Caudate nucleus (tissue), 63 donors: ENCODE measurements at places on chromosomes 12 and 14.
A peak's percentile ranks its signal among the peaks of the same experiment; 100 is the strongest.

DNA sequence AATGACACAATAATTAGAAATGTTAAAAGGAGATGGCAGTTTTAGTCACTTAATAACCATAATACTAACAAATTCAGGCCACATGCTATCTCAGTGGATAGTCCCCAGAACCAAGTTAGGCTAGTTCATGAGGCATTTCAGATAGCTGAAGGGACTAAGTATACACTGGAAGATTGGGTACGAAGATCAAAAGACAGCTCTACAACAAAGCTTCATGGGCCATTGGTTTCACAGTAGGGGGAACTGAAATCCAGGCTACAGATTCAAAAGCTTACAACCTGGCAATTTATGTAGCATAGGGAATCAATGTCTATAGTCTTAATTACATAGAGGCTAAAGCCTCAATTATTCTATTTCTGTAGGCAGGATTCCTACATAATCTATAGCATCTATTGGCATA, 343.0 kb downstream of the RGS6 start:
- DNase-seq: no peak

DNA sequence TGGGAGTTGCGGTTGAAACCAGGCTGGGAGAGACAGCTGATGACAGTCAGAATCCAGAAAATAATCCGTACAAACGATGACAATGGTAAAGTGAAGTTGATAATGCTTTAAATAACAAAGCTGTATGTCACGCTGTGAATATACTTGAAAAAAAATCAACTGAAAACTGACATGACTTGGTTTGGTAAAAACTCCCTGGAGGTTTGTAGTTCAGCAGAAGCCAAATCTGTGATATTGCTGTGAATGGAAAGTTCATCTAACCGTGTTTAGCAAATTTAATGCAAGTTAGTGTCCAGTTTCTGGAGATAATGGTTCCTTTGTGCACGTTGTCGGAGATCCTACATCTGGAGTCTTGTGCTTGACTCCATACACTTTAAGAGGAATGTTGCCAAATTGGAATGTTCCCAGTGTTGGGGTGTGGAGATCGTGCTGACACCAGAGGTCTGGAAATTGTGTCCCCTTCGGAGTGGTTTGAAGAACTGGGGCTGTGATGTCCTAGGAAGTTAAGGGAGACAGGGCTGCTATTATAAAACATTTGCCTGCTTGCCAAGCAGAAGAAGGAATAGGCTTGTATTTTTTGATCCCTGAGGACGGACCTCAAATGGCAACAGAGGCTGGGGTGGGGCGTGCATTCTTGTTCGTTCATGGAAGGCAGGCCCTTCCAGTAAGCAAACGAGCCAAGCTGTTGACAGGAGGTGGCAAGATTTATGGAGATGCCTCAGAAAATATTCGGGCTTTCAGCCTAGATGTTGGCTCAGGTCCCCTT, 30.6 kb downstream of the PPFIBP1 start:
- peak; percentile 47 for DNase-seq

DNA sequence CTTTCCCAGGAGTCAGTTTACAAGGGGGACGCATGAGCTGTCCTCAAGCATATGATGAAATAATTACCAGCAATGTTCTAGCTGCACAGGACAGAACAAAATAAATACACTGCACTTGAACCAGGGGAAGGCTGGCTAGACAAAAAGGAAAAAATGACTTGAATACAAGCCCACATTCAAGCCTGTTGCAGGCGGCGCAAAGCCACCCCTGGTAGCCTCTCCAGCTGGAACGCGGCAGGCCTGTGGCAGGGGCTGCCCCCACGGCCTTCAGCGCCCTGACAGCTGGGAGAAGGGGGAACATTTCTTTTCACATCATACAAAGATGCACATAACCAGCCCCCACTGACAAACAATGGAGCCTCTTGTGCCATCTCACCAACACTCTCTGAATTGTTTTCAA, 57.1 kb downstream of the TRAFD1 start:
- DNase-seq: peak; percentile 94

GRCh38 chr14:68807148-68807600, 14.3 kb upstream of the ZFP36L1 start:
- no peak for DNase-seq

- no peak for DNase-seq
Observed at GRCh38 chr12:28611115-28611435, 420.8 kb downstream of the CCDC91 start.

DNA sequence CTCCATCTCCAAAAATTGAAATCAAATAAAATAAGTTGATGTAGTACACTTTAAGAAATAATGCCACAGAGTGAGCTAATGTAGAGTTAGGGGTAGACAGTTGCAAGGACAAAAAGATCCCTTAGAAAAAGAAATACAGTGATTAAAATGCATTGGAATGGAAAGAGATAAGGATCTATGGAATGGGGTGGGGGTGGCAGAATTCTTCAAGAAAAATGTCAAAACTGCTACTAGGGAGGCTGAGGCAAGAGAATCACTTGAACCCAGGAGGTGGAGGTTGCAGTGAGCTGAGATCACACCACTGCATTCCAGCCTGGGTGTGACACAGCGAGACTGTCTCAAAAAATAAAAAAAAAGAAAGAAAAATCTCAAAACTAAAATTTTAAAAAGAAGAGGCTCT, 6.5 kb downstream of the OLR1 start:
- DNase-seq: no peak

- DNase-seq: no peak
Observed at GRCh38 chr14:32471181-32471580, 142.1 kb downstream of the AKAP6 start.

DNA sequence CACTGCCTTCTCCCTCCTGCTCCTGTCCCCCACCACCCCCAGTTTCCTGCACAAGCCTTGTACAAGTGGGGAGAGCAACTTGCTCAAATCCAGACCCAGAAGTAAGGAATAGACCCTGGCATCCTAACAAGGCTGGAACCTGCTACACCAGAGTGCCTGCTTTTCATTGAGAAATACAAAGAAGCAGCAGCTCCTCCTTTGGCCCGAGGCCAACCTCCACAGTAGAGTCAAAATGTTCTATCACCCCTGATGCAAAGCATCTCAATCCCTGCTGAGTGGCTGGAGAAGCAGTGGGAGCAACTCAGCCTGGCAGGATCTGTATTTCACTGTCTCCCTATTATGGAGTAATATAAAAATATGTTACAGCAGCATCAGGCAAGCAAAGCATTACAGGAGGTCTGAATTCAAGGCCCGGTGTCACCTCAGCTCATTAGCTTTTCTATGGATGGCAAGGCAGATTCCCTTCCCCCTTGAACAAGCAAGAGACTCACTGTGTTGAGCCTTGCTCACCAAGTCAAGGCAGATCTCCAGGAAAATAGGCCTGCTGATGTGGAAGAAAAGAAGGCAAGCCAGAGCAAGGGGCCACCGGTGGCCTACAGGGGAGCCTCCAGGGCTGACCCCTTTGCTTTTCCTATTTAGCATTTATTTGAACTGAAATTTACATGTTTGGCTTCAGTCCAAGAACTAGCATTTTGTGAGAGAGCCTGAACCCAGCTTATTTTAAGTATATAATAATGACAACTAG, 186.3 kb upstream of the EGLN3 start:
- no peak for DNase-seq

GRCh38 chr12:57816855-57817151, 1.7 kb downstream of the AVIL start:
- no peak for DNase-seq

DNA sequence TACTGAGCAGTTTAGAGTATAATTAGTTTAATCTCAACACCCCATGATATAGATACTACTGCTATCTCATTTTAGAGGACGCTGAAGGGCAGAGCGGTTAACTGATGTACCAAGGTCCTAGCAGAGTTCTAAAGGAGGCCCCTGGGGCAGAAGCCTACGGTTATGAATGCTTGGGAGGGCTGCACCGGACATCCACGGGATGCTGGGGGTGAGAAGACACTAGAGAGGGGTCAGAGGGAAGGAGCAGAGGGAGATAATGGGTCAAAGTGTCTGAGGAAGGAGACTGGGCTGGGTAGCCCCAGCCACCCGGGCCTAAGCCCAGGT, 1.6 kb upstream of the ACTR6 start:
- no peak for DNase-seq

DNA sequence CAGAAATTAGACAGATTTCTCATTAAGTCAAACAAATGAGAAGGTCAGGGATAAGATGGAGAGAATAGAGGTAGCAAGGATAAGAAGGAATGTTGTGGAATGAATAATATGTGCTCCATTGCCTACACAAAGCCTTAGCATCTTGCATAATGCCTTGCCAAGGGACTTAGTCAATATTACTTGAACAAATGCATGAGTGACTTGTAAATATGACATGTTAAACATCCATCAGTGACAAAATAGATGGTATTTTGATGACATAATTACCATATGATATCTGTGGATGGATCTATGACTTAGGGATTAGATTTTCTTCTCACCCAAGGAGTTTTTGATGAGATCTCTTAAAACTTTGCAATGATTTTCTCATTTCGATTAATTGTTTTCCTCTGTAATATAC, 194.1 kb upstream of the RASSF8 start:
- DNase-seq: no peak

GRCh38 chr14:22713631-22713950, 52.9 kb upstream of the OXA1L start:
- no peak for DNase-seq

DNA sequence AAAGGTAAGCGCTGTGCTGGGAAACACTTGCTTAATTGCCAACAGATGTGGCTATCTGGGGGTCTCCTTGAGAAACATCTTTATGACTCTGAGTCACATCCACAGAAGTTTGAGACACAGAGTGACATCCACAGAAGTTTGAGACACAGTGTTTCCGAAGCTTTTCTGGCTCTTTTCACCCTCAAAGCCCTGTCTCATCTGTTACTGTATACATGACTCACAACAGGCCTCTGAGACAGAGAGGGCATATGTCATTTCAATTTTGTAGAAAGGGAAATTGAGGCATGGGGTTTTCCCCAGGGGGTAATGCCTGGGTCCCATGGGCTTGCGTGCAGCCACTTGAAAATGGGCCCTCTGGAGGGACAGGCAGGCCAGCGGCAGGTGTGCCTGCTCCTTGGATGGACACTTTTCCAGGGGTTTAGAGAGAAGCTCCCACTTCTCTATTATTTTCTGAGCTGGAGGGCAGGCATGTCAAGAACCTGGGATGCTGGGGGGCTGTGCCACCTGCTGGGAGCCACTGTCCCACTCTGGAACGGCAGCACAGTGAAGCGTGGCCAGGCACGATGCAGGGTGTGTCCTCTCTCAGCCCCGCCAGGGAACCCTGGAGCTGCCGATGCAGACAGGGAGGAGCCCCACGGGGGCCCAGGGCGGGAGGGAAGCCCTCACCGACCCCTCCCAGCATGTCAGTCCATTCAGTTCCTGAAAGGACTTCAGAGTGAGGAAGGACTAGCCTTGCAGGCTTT, 111.3 kb upstream of the FKBP4 start:
- DNase-seq: no peak

DNA sequence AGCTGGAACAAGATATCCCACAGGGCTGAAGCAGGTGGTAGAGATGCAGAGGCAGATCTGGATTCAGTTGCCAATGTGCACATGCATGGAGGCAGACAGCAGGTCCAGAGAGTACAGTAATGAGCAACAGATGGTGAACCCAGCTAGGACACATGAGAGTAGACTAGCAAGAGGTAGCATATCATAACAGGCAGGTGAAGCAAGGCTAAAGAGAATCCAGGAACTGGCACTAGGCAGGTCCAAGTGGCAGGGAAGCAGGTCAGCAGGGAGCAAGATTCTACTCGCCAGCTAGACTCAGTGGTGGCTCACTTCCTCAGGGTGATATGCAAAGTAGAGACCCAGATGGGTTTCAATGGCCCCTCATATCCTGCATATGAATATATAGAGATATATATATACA, 15.3 kb upstream of the MYF6 start:
- no peak for DNase-seq

DNA sequence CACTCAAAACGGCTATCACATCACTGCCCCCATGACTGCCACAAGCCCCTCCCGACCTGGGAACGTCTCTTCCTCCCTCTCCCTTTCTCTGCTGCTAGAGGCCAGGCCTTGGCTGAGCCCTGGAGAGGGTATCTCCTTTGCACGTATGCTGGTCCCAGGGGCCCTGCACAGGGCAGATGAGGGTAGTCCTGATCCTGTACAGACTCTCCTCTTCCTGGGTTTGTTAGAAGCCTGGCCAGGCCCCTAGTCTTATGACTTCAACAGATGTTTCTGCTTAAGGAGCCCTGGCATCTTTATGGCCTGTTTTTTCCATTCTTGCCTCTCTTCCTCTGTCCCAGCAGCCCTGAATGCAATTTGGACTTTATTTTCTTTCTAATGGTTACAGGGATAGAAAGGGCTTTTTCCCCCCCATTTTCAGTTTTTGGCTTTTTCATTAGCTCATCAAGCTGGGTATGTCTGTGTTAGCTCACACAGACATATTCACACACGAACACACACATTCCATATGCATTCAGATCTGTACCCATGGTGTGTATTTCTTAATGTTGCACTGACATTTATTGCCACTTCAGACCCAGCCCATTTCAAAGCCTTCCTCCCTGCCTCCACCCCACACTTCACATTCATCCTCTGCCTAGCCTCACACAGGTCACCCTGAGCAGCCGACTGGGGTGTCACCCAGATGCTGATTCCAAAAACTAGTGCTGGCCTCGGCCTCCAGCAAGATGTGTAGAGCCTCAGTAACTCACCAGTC, 203.2 kb downstream of the ZFP36L1 start:
- DNase-seq: no peak

DNA sequence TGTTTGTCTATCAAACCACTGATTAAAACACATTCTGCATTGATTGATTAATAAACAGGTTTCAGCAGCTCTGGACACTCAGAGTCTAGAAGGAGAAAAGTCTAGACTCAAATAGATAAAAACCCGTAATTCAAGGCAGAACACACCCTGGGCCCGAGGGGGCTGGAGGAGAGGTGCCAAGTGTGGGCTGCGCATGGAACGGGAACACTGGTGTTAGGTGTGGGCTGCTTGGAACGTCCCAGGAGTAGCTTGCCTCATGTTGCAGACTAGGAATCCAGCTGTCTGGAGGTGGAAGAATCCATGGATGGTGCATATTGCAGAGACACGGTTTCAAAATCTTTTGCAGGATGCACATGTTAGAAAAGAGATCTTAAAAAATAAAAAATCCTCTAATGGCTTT, 223.0 kb downstream of the APAF1 start:
- peak; percentile 68 for DNase-seq

GRCh38 chr12:100833282-100833681, 38.7 kb downstream of the ANO4 start:
- no peak for DNase-seq

- no peak for DNase-seq
Observed at GRCh38 chr12:30243426-30243825, 452.2 kb downstream of the IPO8 start.

DNA sequence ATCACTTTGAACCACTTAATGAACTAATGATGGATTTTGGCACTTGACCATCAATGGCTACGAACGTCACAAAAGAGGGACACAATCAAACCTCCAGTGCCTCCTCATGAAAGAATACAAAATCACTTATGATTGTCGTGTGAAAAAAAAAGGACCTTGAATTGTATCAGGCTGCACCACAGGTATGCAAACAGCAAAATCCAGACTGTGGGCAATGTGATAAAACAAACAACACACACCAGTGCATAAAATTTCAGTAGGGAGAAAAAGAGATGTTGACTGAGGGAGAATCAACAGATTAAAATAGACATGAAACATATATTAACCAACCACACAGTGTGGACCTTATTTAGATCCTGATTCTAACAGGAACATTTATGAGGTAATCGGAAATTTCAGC, 2.6 kb downstream of the TSPAN8 start:
- DNase-seq: no peak

GRCh38 chr12:119005913-119006312, 24.6 kb downstream of the SRRM4 start:
- DNase-seq: no peak
